Central memory CD8-positive, alpha-beta T cell (primary cell): ENCODE measurements at places on chromosomes 11 and 22.

- H3K27ac ChIP-seq: no peak within 1 kb of the TSS
- DNase-seq: no peak
- no peak within 1 kb of the TSS for H3K4me3 ChIP-seq
- H3K27me3 ChIP-seq: no peaks in the 10 kb centered on the region
- peaks cover 7% of the 10 kb centered on the region for H3K36me3 ChIP-seq
- H3K4me1 ChIP-seq: peaks cover 32% of the 10 kb centered on the region
Observed at GRCh38 chr11:69293819-69294505, at the start of gene MYEOV. TSS of gene MYEOV (plus strand) at chr11:69294155. CDS start at chr11:69295355, 1,200 bp downstream.

- peak overlapping the region; percentile 57 for H3K4me3 ChIP-seq
- H3K4me1 ChIP-seq: peaks cover 35% of the 10 kb centered on the region
- H3K36me3 ChIP-seq: peaks cover 3% of the 10 kb centered on the region
- peak overlapping the region; percentile 87 for H3K27ac ChIP-seq
Observed at GRCh38 chr22:50548040-50548920, 2.6 kb downstream of the KLHDC7B start.

DNA sequence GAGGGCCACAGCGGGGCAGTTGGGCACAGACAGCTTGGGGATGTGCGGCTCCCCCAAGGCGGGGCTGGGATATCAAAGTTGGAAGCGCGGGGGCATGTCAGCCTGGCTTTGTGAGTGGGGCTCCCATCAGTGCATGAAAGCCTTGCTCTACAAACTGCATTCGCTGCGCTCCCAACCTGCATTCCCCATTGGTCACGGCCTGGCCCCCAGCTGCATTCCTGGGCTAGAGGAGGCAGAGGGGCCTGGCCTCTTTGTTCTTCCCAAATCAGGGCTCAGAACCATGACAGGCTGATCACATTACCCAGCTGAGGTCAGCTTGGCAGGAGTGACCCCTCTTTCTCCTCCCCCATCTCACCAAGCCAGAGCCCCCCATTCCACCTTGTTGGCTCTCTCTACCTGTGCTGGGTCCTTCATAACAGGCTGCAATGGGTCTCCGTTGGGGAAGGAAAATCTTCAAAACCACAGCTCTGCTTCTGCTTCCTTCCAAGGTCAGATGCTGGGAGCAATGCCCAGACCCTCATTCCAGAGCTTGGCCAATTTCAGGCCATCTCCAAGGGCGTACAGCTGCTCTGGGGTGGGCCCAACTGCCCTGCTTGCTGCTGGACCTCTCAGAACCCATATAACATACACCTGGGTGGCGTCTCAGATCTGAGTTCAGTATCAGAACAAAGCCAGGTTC, 38.7 kb upstream of the CDON start:
- H3K36me3 ChIP-seq: no peaks in the 10 kb centered on the region
- H3K27me3 ChIP-seq: peaks cover 47% of the 10 kb centered on the region
- no peaks in the 10 kb centered on the region for H3K4me1 ChIP-seq
- H3K27ac ChIP-seq: no peak overlapping the region

- peak overlapping the region; percentile 74 for H3K4me3 ChIP-seq
- peak overlapping the region; percentile 8 for H3K27ac ChIP-seq
- H3K4me1 ChIP-seq: peaks cover 38% of the 10 kb centered on the region
- no peaks in the 10 kb centered on the region for H3K27me3 ChIP-seq
- DNase-seq: no peak
- no peaks in the 10 kb centered on the region for H3K36me3 ChIP-seq
Observed at GRCh38 chr11:126355926-126356897, 726 bp downstream of the ST3GAL4 start.

- no peak overlapping the region for H3K27ac ChIP-seq
- H3K4me1 ChIP-seq: no peaks in the 10 kb centered on the region
- H3K36me3 ChIP-seq: peaks cover 5% of the 10 kb centered on the region
Observed at GRCh38 chr22:44773082-44773481, 20.7 kb downstream of the ARHGAP8 start.

GRCh38 chr22:39212721-39213376, 31.9 kb downstream of the PDGFB start:
- H3K27ac ChIP-seq: no peak overlapping the region
- no peak for DNase-seq
- H3K4me3 ChIP-seq: no peak overlapping the region
- peaks cover 4% of the 10 kb centered on the region for H3K36me3 ChIP-seq

DNA sequence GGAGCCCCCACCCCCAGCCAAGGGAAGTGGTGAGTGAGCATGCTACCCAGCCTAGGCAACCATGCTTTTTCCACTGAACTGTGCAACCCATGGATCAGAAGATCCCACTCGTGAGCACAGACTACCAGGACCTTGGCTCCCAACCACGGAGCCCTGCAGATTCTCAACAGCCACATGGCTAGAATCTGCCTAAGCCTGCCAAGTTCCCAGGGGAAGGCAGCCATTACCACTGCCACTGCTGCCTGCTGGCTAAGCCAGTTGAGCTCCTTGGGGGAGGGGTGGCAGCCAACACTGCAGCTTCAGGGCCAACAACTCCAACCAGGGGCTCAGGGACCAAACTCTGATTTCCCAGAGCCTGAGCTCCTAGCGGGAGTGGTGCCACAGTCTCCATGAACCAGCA, 195.8 kb downstream of the DLG2 start:
- no peaks in the 10 kb centered on the region for H3K4me1 ChIP-seq
- no peak overlapping the region for H3K4me3 ChIP-seq
- no peak overlapping the region for H3K27ac ChIP-seq
- H3K36me3 ChIP-seq: no peaks in the 10 kb centered on the region
- H3K27me3 ChIP-seq: no peaks in the 10 kb centered on the region
- no peak for DNase-seq

- H3K27ac ChIP-seq: peak overlapping the region; percentile 90
- no peak for DNase-seq
- no peaks in the 10 kb centered on the region for H3K27me3 ChIP-seq
- peaks cover 12% of the 10 kb centered on the region for H3K36me3 ChIP-seq
Observed at GRCh38 chr11:68039526-68040086, 781 bp downstream of the TCIRG1 start.

DNA sequence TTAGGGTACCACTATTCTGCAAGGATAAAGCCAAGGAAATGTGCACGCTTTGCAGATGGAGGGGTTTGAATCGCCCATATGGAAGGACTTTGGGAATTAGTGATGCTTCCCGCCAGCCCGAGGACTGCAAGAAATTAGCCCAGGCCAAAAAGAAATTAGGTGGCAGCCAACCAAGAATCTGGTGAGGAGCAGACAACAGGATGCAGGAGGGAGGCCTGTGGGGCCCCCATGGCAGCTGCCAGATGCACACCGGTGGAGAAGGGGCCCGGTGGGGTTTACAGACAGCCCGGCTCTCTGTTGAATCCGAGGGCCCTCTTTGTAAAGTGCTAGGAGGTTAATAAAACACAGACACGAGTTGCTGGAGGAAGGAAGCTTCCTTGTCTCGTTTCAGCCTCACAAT, 73.5 kb downstream of the TIMP3 start:
- H3K4me3 ChIP-seq: no peak overlapping the region
- no peaks in the 10 kb centered on the region for H3K4me1 ChIP-seq
- H3K27ac ChIP-seq: no peak overlapping the region

DNA sequence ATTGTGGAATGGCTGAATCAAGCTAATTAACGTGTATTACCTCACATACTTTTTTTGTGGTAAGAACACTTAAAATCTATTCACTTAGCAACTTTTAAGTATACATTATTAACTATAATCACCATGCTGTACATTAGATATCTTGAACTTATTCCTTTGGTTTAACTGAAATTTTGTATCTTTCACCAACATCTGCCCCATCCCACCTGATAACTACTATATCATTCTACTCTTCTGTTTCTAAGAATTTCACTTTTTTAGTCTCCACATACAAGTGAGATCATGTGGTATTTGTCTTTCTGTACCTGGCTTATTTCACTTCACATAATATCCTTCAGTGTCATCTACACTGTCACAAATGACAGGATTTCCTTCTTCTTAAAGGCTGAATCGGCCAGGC, 17.1 kb upstream of the VWA5A start:
- no peak overlapping the region for H3K4me3 ChIP-seq
- no peak overlapping the region for H3K27ac ChIP-seq
- no peaks in the 10 kb centered on the region for H3K4me1 ChIP-seq
- peaks cover 2% of the 10 kb centered on the region for H3K36me3 ChIP-seq

- H3K27me3 ChIP-seq: no peaks in the 10 kb centered on the region
- peak; percentile 9 for DNase-seq
- H3K27ac ChIP-seq: no peak overlapping the region
- no peak overlapping the region for H3K4me3 ChIP-seq
- H3K36me3 ChIP-seq: no peaks in the 10 kb centered on the region
Observed at GRCh38 chr11:31106968-31107576, 262.5 kb downstream of the DCDC1 start.

DNA sequence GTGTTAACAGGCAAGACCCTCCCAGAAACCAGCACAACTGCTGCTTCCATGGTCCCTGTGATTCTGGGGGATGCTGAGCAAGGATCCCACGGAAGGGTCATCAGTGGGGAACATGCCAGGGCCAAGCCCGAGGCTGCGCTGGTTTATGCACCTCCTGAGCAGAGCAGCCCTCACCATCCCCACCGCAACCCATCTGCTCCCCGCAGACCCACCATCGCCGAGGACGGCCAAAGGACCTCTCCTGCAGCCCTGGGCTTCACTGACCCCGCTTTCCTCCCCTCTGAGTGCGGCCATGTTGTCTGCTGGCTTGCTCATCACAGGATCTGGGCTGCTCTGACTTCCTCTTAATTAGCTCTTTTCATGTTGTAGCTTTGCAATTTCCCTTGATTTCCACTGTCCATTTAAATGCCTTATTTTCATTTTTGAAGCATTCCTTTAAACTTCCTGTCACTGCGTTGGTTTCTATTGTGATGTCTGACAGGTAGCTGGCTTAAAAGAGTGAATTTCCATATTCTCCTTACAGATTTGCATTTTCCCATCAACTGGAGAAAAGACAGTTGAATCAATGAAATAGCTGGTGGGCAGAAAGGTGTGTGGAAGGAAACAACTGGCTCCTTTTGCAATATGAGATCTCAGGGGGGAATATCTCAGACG, 14.9 kb downstream of the TP53AIP1 start:
- no peak overlapping the region for H3K27ac ChIP-seq
- H3K4me3 ChIP-seq: peak overlapping the region; percentile 20
- no peaks in the 10 kb centered on the region for H3K36me3 ChIP-seq
- no peak for DNase-seq

DNA sequence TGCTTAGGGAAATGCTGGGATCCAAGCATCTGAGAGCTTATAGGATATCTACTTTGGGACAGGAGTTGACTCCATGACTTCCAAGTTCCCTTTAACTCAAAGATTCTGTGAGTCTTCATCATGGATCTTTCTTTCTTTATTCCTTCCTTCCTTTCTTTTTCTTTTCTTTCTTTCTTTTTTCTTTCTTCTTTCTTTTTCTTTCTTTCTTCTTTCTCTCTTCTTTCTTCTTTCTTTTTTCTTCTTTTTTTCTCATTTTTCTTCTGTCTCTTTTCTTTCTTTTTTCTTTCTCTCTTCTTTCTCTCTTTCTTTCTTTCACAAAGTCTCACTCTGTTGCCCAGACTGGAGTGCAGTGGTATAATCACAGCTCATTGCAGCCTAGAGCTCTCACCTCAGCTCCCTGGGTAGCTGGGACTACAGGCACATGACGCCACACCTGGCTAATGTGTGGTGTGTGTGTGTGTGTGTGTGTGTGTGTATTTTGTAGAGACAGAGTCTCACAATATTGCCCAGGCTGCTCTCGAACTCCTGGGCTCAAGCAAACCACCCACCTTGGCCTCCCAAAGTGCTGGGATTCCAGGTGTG, 5.4 kb upstream of the MICAL3 start:
- peaks cover 32% of the 10 kb centered on the region for H3K27me3 ChIP-seq
- DNase-seq: no peak
- no peak overlapping the region for H3K27ac ChIP-seq
- H3K36me3 ChIP-seq: peaks cover 1% of the 10 kb centered on the region
- peaks cover 5% of the 10 kb centered on the region for H3K4me1 ChIP-seq

DNA sequence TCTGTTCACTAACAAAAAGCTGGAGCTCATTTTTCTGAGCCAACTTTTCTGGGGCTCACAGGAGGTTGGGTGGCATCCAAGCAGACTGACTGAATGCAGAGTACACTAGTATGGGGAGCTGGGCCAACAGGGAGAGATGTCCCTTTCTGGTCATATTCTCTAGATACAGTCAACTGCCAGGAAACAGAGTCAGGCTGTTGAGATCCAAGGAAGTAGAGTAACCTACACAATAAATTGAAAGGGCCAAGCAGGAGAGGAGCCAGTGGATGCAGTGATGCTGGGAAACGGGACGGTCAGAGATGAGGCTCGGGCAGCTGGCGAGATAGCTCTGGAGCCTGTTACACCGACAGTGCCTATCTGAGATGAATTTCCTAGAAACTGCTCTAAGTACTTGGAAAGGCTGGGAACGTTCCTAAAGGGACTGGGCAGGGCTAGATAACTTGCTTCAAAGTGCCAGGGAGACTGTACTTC, 71.1 kb downstream of the LARGE2 start:
- DNase-seq: no peak
- H3K4me1 ChIP-seq: peaks cover 50% of the 10 kb centered on the region
- H3K36me3 ChIP-seq: no peaks in the 10 kb centered on the region
- H3K27ac ChIP-seq: peak overlapping the region; percentile 62
- H3K4me3 ChIP-seq: no peak overlapping the region
- no peaks in the 10 kb centered on the region for H3K27me3 ChIP-seq

GRCh38 chr22:37741312-37741795, 44.5 kb downstream of the TRIOBP start:
- peaks cover 6% of the 10 kb centered on the region for H3K27me3 ChIP-seq
- DNase-seq: no peak
- H3K4me3 ChIP-seq: no peak overlapping the region

DNA sequence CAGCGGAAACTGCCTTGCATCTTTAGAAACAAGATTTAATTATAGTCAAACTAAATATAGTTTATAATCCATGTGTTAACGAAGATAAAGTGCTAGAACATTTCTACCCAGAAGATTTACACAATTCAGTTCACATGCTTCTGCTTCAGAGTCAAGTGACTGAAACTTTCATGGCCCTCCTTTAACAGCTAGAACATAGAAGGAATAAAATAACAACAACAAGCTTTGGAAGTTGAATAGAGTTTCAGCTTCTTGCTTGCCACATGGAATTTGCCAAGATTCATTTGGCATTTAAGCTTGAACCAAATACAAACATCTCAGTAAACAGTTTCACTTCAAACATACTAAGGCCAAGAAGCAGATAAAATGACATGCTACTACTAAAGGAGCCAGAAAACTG, 676.3 kb upstream of the ANO3 start:
- no peaks in the 10 kb centered on the region for H3K4me1 ChIP-seq
- no peak overlapping the region for H3K4me3 ChIP-seq
- H3K27ac ChIP-seq: no peak overlapping the region
- H3K27me3 ChIP-seq: no peaks in the 10 kb centered on the region
- H3K36me3 ChIP-seq: no peaks in the 10 kb centered on the region

DNA sequence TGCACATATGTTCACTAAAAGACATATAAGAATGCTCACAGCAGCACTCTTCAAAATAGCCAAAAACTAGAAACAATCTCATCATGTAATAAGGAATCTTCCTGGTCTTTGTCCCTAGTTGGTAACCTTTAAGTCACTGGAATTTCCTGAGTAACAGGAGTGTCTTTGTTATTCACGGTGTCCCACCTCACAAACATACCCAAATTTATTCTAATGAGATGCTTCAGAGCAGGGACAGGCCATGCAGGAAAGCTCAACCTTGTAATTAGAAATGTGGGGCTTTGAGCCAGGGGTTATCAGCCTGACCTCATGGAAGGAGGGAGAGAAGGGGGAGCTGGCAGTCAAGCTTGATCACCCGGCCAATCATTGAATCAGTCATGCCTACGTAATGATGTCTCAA, 40.3 kb upstream of the NFRKB start:
- H3K36me3 ChIP-seq: peaks cover 22% of the 10 kb centered on the region
- H3K4me1 ChIP-seq: no peaks in the 10 kb centered on the region
- H3K4me3 ChIP-seq: no peak overlapping the region
